ENCODE measurements at places on chromosomes 3 and 15.

GRCh38 chr15:27864719-27865118 is 234.4 kb downstream of the OCA2 start:
- DNase-seq: no peak

GRCh38 chr3:11567516-11568467 is 75.9 kb downstream of the VGLL4 start:
- peak; percentile 79 for DNase-seq

- no peak for DNase-seq
These were observed 59.4 kb downstream of the DAPK2 start for GRCh38 chr15:63986751-63987341.

GRCh38 chr15:46496491-46497115 is 861.8 kb downstream of the SQOR start:
- DNase-seq: no peak

DNA sequence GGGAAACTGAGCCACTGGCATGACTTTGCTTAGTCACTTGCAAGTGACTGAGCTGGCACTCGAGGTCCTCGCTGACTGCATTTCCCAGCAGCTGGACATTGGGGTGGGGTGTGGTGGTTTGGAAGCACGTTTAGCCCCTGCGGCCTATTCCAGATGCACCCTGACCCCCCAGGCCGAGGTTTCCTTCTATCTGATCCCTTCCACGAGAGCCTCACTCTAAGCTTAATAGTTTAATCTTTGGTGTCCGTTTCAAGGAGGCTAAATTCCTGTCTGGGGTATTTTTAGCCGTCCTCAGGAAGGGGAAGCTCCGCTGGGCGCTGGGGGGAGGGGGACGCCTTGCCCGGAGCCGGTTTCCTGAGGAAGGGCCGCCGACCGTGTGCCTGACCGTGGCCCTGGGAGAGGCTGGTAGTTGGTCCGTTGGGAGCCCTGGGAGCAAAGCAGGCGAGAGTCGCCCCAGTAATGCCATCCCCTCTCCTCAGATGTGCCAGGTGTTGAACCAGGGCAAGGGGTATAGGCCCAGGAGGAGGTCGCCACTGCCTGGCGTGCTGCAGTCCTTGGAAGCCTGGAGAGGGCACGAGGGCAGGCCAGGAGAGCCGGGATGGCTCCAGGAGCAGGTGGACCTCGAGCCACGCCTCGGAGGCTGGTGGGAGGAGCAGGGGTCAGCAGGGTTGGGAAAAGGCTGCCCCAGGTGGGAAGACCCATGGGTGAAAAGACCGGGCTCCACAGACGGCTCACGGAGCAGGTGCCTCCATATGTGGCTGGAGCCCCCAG is 37.2 kb downstream of the IDH2 start:
- DNase-seq: no peak

GRCh38 chr3:73622091-73622805 is 2.5 kb downstream of the PDZRN3 start:
- DNase-seq: no peak

GRCh38 chr3:132593241-132593946 is 3.7 kb upstream of the ACKR4 start:
- no peak for DNase-seq
